ENCODE measurements at places on chromosomes 11 and 22.

GRCh38 chr22:44847380-44847779, 95.0 kb downstream of the ARHGAP8 start:
- DNase-seq, result no peak

GRCh38 chr11:2794046-2794967, 91.3 kb downstream of the CDKN1C start:
- DNase-seq, result no peak

DNA sequence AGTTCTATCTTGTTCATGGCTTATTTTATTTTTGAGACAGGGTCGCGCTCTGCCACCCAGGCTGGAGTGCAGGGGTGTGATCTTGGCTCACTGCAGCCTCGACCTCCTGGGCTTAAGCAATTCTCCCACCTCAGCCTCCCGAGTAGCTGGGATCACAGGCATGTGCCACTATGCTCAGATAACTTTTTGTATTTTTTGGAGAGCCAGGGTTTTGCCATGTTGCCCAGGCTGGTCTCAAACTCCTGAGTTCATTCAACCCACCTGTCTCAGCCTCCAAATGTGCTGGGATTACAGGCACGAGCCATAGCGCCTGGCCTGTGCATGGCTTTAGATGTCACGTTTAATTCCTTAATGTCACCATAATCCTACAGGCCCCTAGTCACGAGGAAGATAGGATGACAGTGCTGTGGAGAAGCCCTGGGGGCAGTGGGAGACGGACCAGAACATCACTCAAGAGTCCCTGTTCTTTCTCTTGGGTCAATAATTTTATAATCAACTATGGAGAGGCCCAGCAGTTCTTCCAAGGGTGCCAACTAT, 99.5 kb downstream of the RDX start:
- DNase-seq, result no peak

- DNase-seq, result no peak
These were observed 10.4 kb upstream of the THY1 start for GRCh38 chr11:119433358-119433725.

DNA sequence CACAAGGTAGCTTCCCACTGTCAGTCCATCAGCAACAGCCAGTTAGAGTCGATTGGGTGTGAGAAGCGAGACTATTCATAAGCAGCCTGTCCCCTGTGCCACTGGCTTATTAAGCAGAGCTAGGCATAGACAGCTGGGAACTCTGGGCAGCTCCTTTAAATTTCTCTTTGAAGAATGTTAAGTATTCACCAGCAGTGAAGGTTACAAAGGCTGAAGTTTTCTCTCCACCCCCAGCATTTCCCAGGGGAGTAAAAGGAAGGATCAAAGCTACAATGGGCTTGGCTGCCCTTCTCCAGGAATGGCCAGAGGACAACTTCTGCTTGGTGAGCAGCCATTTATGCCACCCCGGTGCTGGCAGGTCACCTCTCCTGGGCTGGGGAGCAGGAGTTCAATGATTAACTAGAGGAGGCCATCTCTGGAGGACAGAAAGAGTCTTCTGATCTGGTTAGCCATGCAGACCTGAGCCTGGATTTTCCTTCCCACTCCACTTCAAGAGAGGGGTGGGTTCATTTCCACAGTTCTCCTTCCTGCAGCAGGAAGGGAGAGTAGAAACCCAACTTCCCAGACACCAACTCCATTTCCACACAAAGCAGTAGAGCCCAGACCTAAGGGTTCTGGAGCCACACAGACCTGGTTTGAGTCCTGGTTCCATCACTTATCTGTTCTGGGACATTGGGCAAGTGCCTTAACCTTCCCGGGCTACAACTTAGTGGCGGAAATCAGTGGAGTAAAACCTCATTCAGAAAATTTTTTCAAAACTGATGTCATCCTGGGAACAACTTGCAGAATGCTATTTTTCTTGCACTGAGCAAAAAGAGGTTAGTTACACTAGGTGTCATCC, 22.6 kb downstream of the POU2AF3 start:
- DNase-seq, result no peak

- DNase-seq, result no peak
These were observed 47.4 kb downstream of the MED15 start for GRCh38 chr22:20554824-20555223.

All from HEK293T (cell line).